ENCODE measurements at places on chromosomes 12 and 14.

- DNase-seq, result no peak
Observed at GRCh38 chr12:19148860-19149259, 19.3 kb downstream of the PLEKHA5 start.

DNA sequence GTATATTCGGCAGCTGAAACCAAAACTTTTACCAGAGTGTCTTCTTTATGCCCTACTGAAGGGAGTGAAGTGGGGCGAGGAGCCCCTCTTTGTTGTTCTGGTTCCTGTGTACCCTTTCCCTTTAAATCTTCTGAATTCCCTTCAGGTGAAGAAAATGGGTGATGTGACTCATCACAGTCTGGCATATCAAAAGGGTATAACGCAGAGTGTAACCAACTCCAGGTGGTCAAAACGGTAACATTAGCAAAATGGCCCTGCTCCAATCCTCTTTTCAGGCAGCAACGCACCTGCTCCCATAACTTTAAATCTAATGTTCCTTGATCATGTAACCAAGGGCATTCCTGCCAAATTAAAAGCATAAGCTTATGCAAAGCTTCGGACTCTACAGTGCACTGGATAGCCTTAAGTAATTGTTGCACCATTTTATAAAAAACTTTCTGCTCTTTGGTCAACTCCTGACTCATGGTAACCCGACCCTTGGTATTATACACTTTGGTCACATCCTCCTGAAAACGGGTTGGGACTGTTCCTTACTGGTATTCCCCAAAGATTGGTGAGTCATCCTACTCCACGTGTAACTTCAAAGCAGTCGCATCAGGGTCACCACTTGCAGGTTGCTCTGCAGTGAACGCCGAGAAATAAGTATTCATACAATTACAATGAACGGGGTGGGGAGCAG is 83.1 kb downstream of the KCNMB4 start:
- no peak for DNase-seq

- peak; percentile 18 for DNase-seq
Observed at GRCh38 chr12:131950182-131950913, 606 bp downstream of the EP400 start.

DNA sequence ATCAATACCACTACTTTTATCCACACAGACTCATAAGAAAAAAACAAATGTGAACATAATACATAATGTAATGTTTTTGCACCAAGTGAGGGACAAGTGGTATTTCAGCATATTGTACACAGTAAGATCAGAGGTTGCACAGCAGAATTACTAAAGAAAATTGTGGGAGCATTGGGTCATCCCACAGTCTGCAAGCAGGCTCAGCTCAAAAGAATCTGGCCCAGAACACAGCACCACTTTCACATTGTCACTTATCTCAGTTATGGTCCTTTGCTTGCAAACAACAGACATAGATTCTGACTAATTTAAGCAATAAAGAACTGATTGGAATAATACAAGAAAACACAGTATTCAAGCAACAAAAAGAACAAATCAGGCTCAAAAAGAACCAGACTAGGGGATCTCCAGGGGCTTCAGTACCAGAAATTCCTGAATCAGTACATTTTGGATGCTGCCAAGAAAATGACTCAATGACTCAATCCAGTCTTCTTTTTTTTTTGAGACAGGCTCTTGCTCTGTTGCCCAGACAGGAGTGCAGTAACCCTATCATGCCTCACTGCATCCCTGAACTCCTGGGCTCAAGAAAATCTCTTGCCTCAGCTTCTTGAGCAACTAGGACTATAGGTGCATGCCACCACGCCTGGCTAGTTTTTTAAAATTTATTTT is 42.9 kb upstream of the EEA1 start:
- no peak for DNase-seq

GRCh38 chr12:113119980-113120669 is 15.4 kb downstream of the RASAL1 start:
- DNase-seq, result peak; percentile 71

- no peak for DNase-seq
Observed at GRCh38 chr14:56075301-56075700, 42.9 kb upstream of the PELI2 start.

DNA sequence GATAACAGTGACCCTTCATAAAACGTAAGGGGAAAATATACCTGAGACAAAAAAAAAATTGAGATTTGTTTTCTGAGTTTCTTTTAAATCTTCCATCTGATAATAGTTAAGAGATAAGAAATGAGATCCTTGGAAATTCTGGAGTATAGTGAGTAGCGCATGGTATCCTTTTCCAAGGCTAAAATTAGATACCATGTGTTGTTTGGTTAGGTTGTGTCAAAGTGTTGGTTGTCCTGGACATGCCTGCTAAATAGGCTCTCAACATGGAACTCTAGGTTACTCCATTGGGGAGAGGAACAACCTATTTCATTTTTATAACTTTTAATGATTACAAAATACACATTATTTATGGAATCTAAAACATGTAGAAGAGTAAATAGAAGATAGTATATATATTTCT is 14.8 kb downstream of the PYGL start:
- DNase-seq, result no peak

GRCh38 chr12:94614288-94614721 is 36.1 kb downstream of the TMCC3 start:
- peak; percentile 95 for DNase-seq

GRCh38 chr12:62251609-62251958 is 8.6 kb upstream of the USP15 start:
- no peak for DNase-seq

- DNase-seq, result no peak
Observed at GRCh38 chr14:92160619-92161018, 38.9 kb downstream of the CPSF2 start.

DNA sequence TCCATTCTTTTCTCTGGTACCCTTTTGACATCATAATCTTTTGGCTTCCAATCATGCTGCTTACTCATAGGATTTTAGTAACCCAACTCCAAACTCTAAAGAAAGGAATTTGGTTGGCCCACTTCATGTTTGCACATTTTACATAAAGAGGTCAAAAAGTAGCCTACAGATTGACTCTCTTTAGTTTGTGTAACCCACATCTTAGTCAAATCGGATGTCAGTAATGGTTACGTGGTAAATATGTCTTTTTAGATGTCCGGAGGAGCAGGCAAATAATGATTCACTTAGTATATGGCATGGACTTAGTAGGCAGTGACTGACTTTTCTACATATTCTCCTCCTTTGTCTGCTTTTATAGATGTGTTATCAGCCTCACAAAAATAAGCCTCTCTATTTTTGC is 711.6 kb upstream of the FOXG1 start:
- DNase-seq, result no peak

- peak; percentile 17 for DNase-seq
Observed at GRCh38 chr14:87600240-87600639, 392.7 kb downstream of the GALC start.

- no peak for DNase-seq
Observed at GRCh38 chr12:19251481-19252132, 122.1 kb downstream of the PLEKHA5 start.

DNA sequence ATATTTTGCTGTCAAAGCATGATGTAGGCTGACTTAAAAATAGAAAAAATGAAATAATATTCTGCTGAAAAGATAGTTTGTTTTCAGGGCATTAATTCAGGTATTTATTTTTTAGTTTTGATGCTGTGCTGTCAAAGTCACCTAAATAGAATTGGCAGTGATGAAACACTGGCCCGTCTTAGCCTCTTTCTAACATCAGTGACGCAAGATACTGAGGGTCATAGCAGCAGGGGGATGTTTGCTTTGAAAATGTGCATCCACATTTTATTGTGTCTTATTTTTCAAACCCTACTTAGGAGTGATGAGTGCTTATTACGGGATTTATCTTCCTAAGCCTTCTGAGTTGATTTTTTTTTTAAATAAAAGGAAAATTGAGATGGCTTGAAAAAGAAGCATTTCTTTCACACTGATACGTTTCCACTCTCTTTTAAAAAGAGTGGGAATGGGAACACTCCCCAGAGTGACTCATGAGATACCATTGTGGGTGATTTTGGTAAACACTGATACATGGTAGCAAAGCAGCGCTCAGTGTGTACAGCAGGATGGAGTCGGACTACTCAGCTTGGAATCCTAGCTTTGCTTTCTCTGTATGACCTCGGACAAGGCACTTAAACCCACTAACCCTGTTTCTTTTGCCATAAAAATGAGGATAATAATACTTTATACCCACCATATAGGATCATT is 290.8 kb downstream of the ERC1 start:
- DNase-seq, result no peak

DNA sequence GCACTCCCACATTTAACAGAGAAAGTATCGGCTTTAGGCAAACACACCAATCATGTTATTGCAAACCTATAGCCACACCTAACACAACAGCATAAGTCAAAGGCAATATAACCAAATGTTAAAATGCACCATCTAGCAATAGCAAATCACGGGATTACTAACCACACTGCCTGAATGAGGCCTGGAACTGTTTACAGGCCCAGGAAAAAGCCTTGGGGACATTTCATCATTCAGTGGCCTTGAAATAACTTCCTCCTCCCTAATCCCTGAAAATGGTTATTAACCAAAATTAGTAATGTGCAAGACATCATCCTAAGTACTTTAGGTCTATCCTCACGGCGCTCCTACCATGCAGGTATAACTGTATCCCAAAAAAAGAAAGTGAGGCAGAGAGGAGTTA is 2.3 kb downstream of the GALC start:
- DNase-seq, result no peak

DNA sequence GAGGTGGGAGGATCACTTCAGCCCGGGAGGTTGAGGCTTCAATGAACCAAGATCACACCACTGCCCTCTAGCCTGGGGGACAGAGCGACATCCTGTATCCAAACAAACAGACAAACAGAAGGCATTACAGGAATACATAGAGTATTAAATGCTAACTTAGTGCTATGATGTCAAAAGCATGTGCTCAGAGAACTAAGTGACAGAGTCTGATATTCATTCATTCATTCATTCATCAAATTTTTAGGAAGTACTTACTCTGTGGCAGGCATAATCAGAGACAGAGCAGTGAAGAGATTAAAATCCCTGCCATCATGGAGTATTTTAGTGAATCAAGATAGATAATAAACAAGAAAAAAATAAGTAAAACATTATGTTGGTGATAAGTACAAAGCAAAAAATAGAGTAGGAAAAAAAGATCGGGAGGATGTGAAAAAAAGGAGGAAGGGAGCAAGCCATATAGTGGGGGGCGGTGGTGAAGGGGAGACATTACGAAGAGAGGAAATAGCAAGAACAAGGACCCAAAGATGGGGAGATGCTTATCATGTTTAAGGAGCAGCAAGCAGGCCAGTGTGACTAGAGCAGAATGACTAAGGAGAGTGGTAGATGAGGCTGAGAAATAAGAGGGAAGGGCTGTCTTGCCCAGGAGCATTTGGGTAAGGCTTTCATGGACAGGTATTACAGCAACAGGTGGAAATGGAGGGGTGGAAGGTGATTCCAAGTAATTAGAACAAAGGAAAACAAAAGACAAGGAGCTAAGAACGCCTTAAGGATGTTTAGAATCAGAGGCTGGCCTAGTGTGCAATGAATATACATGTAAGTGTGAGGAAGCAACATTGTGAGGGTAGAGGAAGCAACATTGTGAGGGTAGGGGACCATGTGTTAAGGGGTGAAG is 2.8 kb downstream of the MAP4K5 start:
- DNase-seq, result peak; percentile 31

- DNase-seq, result no peak
Observed at GRCh38 chr14:62934439-62934838, 110.8 kb downstream of the KCNH5 start.

GRCh38 chr14:68977718-68978171 is 1.4 kb downstream of the ACTN1 start:
- peak; percentile 88 for DNase-seq

DNA sequence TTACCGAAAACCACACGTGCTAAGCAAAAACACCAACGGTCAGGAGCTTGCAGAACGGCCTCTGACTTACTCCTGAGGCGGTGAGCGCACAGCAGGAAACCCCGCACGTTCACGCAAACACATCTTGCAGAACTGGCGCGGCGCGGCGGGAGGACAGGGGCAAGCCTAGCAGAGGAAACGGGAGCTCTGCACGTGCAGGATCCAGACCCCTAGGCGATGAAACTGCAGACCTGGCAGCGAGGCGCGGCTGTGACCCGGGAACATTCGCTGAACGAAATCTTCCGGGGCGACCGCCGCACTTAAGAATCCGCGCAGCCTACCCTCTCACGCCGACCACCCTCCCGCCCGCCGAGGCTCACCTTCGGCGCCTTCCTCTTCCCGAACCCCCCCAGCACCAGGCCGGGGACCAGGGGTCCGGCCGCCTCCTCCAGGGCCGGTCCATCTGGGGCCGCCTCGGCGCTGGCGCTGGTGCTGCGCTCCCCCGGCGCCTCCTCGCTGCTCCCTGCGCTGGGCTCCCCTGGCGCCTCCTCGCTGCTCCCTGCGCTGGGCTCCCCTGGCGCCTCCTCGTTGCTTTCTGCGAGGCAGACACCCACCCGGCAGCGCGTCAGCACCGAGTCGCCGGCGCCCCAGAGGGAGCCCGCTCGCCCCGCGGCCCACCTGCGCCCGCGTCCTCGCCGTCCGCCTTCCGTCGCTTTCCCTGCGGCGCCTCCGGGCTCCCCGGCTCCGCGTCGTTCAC is 615 bp downstream of the DDX51 start:
- no peak for DNase-seq

- DNase-seq, result no peak
Observed at GRCh38 chr14:99760817-99761216, 32.4 kb upstream of the EML1 start.

GRCh38 chr14:90491911-90492531 is 95.2 kb downstream of the CALM1 start:
- no peak for DNase-seq

GRCh38 chr14:79580906-79581305 is 630.4 kb downstream of the DIO2 start:
- peak; percentile 25 for DNase-seq

GRCh38 chr14:65346895-65347294 is 65.6 kb upstream of the FUT8 start:
- no peak for DNase-seq

- peak; percentile 44 for DNase-seq
Observed at GRCh38 chr12:40103043-40103442, 2.8 kb downstream of the SLC2A13 start.

DNA sequence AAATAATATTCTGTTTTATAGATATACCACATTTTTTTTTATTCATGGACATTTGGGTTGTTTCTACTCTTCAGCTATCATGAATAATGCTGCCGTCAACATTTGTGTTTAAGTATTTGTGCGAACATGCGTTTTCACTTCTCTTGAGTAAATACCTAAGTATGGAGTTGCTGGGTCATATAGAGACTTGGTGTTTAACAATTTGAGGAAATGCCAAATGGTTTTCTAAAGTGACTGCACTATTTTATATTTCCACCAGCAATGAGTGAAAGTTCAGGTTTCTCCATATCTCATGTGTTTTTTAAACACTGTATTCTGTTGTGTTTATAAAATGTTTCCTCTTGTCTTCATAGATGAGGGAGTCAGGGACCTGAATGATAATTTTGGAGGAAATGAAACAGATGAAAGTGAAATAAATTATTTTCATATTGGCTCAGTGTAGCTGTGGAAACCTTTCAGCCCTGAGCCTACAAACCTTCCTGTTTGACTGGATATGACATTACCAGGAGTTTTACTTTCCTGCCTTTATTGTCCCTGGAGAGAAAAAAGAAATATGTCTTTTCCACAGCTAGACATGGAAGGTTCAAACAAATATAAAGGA is 26.3 kb downstream of the DAAM1 start:
- no peak for DNase-seq
